ENCODE measurements at places on chromosomes 2 and 18.

- no peak for DNase-seq
Observed at GRCh38 chr2:207871911-207872310, 102.2 kb upstream of the FZD5 start.

DNA sequence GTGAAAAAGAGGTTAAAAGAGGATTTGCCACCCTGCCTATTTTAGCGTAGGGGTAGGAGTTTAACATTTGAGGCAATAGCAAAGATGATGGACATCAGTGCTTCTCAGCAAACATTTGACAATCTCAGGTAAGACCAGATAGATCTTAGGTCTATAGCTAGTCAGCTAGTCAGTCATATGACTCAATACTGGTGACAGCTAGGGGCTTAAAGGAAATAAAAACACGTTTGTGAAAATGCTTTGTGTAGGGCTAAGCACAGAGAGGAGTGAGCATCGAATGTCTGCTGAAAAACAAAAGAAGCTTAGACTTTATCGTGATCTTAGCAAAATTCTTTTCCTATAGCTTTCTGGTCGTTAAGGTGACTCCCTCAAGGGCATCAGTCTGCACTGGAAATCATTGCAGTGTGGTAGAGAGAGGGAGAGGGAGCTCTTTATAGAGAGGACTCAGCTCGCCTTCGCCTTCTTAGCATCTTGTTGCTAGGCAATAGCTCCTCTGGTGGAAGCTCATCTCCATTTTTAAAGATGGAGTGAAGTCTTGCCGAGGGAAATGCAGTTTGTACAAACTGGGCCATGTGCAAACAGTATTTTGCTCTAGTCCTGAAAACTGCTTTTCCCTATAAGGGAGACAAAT lies 62.8 kb upstream of the SLC38A11 start:
- no peak for DNase-seq

- DNase-seq: no peak
Observed at GRCh38 chr2:83933749-83934148, 525.3 kb downstream of the SUCLG1 start.

DNA sequence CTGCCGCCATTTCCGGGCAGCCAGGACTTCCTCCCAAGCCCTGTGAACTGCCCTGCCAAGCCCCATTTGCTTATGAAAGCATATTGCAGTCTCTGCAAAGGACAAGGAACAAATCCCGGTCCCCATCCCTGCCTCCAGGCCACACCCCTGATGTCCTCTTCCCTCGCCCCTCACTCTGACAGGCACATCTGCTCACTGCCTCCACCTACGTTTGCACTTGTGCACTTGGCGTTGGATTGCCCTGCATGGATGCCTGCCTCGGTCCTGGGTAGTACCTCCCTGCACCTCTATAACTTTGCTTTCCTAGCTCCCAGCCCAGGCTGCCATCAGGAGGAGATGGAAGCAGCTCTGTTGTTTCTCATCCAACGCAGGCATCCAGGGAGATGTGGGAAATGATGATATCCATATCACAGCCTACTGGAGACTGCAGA lies 19.6 kb upstream of the RPL31 start:
- no peak for DNase-seq
